ENCODE measurements at places on chromosomes 6 and 20.
A peak's percentile ranks its signal among the peaks of the same experiment; 100 is the strongest.

DNA sequence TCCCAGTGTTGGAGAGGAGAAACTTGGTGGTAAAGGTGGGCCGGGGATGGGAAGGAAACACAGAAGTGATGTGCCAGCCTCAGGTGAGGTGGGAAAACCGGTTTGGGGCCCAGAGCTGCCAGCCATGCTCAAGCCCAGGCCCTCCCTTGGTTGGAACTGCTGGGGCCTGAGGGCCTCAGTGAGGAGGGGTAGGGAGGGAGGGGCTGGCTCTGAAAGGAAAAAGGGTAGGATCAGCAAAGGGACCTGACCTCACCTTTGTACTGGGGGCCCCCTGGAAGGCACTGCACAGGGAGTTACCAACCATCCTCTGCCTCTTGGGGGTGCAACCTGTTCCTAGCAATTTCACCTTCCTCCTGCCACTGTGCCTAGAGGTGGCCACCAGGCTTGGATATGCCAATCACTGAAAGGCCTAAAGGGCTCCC, 1.8 kb upstream of the SPEF1 start:
- DNase-seq: no peak

DNA sequence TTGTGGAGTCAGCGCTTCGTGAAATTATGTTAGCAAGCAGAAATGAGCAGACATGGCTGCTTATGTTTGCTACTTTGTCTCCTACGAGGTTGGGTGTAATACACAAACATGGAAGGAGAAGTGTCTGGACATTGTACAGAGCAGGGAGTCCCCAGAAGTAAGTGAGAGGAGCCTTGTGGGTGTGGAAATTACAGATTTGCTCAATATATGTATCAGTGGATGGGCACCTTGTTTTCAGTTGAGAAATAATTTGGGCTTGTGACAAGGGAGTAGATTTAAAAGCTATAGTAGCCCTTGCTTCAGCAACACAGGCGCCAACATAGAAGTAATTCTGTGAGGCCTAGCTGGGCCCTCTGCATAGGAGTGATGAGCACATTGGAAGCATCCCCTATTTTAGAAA, 49.2 kb downstream of the HECA start:
- no peak for DNase-seq

GRCh38 chr6:1024587-1024986, 287.3 kb upstream of the FOXQ1 start:
- no peak for DNase-seq

DNA sequence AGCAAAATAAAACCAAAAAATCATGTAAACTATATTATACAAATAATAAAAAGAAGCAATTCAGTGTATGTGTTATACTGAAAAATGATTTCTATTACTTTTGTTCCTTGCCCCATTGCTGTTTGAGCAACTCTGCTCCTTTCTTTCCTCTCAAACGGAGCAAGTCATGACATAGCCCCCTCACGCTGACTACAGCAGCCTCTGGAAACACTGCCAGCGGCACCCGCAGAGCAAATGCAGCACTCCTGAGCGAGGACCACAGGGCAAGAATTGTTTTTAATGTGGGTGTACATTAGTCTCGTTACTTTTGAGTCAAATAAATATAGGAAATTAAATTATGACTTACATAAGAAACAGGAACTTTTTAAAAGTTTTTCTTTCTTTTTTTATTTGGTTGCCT, 350.1 kb upstream of the HSF2 start:
- no peak for DNase-seq

- DNase-seq: no peak
Measured at GRCh38 chr20:19392344-19393130, 180.1 kb downstream of the SLC24A3 start.

- peak; percentile 54 for DNase-seq
Measured at GRCh38 chr20:50027611-50028105, 44.9 kb downstream of the SNAI1 start.

DNA sequence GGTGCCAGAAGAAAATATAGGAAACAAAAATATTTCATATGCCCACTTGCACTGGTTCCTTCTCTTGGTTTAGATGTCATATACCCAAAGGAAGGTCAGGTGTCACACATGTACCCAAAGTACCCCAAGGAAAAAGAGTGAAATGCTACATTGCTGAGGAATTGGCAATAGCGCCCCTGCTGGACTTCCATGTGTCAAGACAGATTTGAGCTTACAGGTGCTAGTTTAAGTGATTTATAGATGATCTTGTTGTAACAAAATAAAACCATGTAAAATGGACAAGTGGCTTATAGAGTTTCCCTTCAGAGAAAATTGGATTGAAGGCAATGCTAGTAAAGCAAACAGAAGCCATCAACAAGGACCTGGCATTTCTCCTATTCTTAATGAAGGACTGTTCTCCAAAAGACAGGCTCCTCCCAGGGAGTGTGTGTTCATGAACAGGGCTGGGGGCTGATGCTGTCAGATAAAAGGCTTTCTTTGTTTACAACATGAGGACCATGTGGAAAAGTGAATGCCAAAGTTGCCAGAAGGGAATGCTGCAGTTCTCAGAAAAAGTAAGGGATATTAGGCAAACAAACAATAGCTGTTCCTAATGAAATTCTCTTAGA, 64.3 kb upstream of the PAK5 start:
- DNase-seq: no peak

- DNase-seq: no peak
Measured at GRCh38 chr20:43954704-43955061, 40.0 kb downstream of the TOX2 start.

- no peak for DNase-seq
Measured at GRCh38 chr6:2441601-2442475, 196.4 kb upstream of the GMDS start.

GRCh38 chr6:149851461-149852110, 12.6 kb downstream of the LRP11 start:
- DNase-seq: no peak

GRCh38 chr6:44207966-44208365, 8.8 kb upstream of the MYMX start:
- DNase-seq: no peak

DNA sequence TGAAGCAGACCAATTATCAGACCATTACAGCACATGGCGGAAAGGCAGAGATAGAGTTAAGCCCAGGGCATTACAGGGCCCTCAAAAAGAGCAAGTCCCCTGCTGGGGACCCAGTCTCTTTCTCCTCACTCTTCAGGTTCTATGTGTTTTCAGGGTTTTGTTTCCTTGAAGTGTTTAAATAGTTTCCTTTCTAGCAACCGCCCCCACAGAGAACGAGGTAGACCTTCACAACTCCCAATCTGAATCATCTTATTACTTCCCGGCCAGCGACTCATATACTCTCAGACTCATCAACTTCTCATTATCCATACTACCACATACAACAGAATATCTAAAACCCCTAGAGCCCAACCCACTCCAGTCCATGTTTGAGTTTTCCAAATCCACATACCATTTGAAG, 526.6 kb upstream of the ARID1B start:
- DNase-seq: no peak
